ENCODE measurements at places on chromosomes 7 and 10.

DNA sequence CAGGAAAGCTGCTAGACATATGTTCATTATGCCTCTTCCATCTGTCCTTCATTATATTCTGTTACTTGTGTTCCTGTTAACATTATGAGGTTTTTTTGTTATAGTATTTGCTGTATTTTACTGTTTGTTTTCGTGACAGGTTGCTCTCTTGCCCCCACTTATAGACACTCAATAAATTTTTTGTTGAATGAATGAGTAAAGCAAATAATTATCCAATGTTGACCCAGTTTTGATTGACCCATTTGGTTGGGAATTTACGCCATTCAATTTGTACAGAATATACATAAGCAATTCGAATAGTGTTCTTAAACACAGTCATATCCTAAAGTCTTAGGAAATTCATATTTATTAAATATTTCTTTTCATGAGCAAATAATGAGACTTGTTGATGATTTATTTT is 11.8 kb downstream of the CCSER2 start:
- DNase-seq: no peak

GRCh38 chr7:139651914-139652313 is 125.9 kb downstream of the HIPK2 start:
- no peak for DNase-seq

DNA sequence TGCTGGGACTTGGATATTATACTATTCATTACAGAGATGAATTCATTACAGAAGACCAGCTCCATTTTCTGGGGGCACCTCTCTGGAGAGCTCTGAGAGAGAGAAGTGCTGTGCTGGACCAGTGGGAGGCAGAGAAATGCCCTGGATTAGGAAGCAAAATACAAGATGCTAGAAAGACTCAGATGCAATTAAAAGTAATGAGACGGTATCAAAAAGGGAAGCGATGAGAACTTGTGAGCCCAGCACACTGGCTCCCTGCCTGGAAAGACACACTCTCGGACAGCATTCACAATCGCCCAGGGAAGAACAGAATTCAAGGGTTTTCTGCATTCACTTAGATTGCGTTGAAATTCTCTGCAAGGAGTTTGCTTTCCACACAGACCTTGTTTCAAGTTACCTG is 3.5 kb upstream of the FRAT2 start:
- DNase-seq: no peak

DNA sequence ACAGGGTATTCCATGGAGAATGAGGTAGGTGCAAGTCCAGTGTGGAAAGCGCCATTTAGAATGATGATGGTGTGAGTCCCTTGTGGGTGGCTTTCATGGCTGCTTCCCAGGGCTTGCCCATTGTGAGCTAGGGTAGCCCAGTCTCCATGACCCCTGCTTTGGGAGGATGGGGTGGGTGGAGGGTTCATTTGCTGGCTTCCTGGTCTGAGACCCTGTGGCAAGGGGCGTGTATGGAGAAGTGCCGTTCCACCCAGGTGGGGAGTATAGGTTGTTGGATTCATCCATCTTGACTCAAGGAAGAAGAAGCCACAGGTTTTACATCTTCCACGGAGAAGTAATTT is 27.7 kb downstream of the CCM2 start:
- DNase-seq: no peak

DNA sequence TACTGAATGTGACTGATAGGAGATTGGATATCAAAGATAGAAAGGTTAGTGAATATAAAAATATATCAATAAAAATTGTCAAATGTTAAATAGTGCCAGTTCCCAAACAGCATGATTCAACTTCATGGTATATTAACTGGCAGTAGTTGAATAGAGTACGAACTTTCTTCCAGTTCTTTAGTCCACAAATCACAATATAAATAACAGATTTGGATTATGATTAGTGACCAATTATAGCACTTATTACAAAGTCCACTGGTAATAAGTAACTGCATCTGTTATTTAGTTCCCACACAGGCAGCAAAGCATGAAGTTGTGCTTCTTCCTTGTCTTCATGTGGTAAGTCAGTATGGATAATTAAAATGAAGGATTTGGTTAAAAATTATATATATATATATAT is 243.0 kb upstream of the VWC2 start:
- DNase-seq: no peak

DNA sequence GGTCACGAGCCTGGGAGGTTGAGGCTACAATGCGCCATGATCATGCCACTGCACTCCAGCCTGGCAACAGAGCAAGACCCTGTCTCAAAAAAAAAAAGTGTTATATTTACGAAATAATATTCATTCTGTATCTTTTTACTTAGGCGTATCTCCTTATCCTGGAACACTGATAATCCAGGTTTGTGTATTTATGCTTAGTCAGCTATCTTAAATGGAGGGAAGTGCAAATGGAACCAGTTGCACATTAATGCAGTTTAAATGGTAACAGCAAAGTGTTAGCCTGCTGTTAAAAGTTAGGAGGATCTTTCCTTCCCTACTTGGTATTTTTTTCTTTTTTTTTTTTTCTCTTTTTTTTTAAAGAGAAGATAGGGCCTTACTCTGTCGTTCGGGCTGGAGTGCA is 36.0 kb upstream of the RBM20 start:
- no peak for DNase-seq

DNA sequence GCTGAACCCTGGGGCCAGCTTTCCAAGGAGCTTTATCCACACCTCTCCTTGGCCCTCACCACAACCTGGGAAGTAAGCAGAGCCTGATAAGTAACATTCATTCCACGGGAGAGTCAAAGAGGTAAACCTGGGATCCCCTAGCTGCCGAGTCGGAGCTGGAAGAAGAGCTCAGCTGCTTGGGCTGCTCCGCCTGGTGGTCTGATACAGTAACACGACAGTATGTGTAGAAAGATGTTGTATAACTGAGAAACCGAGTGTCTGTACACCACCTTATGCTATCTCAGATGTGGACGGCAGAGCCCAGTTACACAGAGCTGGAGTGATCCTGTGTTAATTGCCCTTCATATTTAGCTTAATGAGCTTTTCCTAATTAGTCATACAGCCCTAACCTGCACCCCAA is 151.3 kb upstream of the KMT2E start:
- no peak for DNase-seq

DNA sequence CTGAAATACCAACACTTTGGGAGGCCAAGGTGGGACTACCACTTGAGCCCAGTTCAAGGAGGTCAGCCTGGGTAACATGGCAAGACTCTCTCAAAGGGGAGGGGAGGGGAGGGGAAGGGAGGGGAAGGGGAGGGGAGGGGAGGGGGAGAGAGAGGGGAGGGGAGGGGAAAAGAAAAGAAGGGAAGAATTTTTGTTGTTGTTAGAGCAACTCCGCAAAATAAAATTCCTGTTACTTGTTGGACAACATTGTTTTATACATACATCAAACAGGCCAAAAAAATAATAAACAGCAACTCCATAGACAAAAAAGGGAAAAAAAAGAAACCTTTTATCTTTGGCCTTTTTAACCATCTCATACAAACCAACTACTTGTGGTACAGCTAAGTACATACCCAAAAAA is 57.3 kb upstream of the TRIM24 start:
- DNase-seq: no peak

- DNase-seq: no peak
Observed at GRCh38 chr7:69232445-69233376, 365.6 kb upstream of the AUTS2 start.

- DNase-seq: no peak
Observed at GRCh38 chr7:136348542-136349192, 371.5 kb upstream of the MTPN start.

DNA sequence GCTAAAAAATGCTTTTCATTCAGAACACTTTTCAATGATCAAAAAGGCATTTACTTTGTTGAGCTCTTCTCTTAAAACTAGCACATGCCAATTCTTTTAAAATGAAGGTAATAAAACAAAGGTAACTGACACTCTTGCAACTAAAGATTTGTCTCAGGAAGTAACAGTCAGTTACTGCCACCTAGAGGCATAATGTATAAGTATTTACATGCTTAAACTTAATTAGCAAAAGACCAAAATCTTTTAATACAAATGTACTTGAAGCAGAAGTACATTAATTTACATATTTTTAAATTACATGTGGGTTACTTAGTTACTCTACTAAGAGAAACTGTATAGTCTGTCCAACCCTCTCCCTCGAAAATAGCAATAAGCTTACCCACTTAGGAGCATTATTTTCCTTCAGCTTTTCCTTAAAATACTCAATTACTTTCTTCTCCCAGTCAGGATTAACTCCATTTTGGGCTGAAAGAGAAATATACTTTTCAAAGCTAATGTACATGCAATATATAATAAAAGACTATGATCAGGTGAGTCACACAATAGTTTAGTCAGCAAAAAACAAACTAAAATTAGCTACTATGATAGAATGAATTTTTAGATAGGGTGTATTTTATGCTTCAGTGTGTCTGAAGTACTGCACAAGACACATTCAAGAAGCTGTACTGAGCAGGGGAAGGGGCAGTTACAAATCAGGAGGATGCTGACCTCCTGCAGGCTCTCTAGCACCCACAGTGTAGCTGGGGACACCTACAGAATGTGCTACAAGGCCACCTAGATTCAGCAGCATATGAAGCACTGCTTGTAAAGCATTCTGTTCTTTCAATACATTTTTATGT is 13.0 kb downstream of the MCMBP start:
- DNase-seq: no peak

- no peak for DNase-seq
Observed at GRCh38 chr10:69973678-69974077, 79.0 kb upstream of the MACROH2A2 start.

DNA sequence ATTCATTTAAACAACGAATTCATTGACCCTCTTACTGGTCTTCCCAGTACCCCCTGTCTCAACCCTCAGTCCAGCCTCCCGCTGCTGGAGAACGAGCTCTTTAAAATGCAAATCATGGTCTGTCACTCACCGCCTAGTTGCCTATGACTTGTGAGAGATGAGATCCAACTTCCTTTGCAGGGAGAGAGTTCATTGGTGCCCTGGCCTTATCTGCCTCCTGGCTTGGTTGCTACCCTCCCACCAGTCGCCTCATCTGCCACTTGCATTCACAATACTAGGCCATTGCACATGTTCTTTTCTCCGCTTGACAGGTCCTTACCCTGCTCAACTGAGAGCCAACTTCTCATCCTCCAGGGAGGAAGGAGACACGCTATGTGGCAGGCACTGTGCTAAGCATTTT is 54.0 kb upstream of the MXI1 start:
- no peak for DNase-seq

GRCh38 chr7:128053023-128053422 is 21.8 kb upstream of the LRRC4 start:
- DNase-seq: no peak

DNA sequence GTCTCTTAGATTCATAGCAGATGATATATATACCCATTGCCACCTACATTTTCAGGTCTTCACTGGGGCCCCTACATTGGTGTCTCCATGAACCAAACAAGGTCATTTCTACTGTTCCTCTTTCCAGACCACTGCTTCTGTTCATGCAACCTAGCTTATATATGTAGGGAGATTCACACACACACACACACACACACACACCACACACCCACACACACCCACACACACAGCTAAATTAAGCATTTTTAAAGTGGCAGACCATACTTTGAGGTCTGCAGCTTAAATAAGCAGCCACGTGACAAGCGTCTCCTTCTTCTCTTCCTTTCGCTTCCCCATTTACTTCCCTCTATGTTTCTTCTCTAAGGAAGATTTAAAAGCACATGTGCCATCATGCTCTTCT is 70.0 kb upstream of the CC2D2B start:
- no peak for DNase-seq

DNA sequence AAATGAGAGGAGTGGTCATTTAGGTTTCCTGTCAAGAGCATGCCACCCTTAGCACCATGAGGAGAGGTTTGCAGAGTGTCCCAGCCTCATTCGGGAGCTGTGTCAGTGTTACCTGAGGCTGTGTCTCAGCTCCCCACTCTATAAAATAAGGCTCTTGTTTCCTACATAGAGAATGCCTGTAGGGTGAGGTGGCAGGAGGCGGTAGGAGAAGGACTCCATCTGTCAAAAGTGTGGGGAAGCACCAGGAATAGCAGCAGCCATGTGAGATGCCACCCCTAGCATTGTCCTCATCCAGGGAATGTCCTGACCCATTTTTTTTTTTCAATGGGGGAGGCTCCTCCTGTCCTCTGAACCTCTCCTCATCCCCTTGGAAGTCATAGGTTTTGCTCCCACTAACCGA is 451.2 kb downstream of the PLXNA4 start:
- DNase-seq: no peak

DNA sequence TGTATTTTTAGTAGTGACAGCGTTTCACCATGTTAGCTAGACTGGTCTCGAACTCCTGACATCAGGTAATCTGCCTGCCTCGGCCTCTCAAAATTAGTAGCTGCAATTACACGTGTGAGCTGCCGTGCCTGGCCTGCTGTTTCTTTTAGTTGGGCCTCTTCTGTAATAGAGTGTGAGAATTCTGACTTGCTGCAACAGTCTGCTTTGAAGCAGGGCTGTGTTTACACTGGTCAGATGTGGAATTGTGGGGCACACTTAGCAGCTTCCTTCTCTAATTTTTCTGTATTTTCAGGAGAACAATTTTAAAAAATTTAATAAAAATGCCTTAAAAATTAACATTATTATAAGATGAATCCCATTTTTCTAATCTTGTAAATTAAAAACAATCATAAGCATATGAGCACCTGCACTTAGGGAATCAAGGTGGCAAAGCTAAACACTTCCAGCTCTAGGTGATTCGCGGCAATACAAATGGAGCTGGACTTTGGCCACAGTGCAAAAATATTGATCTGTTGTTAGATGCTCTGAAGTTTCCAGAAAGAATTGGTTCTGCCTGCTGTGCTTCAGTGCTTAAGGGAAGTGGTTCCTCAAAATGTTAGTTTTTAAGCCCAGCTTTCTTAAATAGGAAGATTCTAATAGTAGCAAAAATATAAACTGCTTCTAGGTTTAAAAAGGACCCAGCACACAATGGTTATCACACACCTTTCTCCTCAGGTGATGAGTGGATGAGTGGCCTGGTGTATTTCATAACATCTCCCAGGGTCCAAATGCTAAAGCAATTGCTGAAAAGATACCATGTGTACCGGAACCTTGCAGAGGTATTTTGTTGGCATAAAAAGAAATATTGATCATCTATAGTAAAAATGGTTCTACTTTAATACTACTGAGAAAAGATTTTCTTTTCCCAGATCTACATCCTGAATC is 63.5 kb upstream of the ATRNL1 start:
- DNase-seq: no peak

DNA sequence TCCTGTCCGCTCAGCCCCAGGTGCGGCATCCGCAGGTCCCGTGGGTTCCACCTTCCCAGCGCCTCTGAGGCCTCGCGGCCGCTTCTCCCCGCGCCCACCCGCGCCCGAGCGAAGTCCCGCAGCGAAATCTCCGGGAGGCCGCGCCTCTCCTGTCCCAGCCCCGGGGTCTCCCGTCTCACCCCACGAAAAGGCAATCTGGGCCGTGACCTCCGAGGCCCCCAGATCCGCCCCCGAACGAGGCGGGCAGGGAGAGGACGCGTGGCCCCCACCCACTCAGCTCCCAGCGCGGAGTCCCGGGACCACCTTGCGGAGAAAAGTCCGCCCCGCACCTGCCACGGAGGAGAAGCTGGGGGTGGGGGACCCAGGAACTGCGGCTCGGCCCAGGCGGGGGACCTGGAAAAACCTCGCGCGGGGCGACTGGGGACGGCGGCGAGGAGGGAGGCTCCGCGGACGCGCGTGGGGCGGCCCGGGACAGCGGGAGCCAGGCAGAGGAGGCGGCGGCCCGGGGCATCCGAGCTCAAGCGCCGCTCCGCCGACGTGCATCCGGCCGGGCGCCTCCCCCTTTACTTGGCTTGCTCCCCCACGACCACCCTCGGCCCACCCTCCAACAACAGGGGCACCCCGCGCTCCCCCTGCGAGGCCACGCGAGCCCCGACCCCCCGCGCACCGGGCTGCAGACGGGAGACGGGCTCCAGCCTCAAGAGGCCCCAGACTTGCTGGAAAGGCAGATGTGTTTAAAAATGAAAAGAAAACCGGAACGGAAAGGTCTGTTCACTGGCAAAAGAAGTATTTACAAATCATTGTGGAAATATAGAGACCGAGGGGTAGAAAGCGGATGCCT is 33.0 kb upstream of the RNF32 start:
- peak; percentile 19 for DNase-seq

Data from right cardiac atrium (tissue), 5 donors.